Fibroblast of skin of right biceps (primary cell): ENCODE measurements at places on chromosomes 5 and 9.
A peak's percentile ranks its signal among the peaks of the same experiment; 100 is the strongest.

- peak; percentile 68 for DNase-seq
Observed at GRCh38 chr9:77879437-77879943, 152.1 kb downstream of the GNAQ start.

GRCh38 chr9:74358959-74359358 is 138.2 kb upstream of the RORB start:
- DNase-seq, result no peak

DNA sequence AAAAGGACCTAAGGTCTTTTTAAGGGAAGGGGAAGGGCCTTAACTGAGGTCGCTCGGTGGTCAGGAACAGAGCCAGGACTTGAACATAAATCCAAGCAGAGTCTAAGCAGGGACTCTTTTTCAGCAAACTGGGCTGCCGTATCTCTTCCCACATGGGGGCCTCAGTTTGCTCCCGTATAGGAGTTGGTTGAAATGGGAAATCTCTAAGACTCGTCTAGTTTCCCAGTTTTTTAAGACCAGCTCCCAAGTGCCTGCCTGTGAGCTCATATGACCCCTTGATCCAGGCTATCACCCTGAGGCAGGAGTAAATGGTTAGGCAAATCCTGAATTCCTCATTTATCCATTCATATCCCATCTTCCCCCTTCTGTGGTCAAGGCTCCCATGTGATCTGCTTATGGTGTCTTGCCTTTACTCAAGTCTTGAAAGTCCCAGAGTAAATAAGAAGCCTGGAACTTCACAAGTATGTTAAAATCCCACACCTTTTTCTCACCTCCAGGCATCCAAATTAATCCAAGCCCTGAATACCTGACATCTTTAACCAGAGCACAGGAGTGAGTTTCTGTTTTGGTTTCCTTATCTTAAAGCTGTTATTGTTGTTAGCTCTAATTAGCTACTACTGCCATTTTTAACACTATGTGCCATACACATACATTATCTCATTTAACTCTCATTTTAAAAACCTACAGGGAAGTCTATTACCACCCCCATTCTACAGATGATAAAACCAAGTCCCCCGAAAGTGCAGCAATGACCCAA is 3.0 kb downstream of the ARSI start:
- peak; percentile 65 for DNase-seq

DNA sequence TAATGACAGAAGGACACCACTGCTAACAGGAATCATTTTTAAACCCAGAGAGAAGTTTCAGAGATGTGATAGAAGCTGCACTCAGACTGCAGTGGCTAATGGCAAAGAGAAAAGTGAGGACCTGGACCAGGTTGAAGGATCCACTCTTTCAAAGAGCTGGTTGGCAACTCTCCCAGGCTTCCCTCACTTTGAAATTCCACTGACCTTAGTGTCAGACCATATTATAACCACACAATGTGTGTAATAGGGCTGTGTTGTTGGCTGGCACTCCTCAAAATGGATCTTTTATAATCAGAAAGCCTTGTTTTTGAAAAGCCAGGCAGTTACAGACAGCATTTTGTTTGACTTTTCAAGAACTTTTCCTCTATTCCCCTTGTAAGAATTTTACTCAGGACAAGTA is 280.7 kb downstream of the PRELID2 start:
- DNase-seq, result peak; percentile 77

DNA sequence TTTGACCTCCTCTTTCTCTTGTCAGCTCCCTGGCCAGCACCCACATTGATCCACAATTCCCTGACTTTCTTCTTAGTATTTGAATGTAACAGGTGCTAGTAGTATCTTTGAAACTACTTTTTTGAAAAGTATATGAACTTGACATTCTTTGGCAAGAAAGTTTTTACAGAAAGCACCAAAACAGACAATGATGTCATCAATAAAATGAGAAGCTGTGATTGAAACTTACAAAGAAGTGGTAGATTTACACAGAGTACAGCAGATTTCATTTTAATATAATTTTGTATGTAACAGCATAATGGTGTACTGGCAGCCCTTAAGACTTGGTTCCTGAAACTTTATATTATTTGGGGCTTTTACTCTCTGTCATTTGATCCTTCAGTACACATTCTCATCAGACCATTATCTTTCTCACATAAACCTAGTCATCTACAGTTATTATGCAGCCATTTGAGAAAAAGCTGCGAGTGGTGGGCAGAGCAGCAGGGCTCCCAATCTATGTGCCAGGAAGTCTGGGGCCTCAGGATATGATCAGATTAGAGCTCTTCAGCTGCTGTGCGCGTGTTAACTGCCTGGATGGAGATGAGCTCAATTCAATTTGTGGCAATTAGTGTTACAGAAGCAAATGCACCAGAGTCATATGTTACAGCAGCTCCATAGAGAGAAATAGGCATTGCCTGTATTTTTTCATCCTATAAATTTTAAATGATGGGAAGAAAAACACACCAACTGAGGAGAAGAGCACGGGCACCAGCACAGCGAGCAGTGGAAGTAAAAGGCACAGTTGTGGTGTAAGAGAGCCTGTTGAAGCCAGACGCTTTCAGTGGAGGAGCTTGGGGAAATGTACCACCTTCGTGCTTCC is 126.1 kb downstream of the STARD4 start:
- DNase-seq, result no peak

DNA sequence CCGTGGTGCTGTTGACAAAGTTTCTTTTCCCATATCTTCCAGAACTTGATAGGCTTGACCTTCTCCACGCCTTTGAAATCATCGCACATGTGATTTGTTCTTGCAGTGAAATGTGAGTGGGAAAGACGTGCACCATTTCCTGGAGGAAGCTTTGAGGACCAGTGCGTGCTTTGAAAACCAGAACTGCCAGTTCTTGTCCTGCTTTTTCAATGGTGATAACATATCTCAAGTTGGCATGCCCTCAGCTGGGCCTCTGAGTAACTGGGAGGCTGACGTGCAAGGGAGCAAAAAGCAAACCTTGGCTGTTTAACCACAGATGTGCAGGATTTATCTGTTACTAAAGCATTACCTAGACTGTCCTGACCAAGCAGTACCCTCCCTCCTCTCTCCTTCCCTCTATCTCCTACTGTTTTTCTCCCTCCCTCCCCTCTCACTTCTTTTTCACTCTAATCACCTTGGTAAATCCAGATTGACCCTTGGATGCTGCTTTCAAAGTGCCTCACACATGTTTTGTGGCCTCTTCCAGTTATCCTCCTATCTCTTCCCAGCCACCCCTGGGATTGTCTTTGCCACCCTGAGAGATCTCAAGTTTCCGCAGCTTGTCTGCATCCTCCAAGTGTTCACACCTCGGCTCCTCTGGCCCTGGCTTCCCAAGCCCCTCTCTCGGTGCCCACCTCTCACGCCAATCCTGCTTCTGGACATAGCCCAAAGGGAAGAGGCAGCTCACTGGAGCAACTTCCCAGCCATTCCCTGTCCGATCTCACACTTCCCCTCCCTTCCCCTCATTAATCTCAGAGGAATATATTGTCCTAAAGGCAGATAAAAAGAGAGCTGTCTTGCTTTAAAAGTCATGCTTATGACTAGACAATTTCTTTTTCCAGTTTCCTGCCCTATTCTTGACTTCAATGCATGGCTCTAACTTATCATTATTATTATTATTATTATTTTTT is 198.3 kb downstream of the ERCC6L2 start:
- no peak for DNase-seq

DNA sequence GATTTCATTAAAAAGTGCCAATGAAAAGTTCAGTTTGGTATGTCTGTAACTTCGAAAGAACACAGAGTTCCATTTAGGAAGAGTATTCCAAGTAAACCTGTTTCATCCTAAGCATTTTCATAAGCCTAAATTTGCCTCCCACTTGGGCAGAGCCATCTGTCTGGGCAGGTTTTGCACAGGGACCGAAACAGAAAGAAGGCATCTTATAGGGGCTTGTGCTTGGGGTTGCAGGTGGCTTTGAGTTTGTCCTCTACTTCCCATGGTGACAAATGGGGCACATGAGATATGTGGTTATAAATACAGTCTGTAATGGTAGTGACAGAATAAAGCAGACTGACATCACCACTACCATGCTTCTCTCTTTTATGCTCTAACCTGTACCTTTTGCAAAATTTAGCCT is 63.7 kb downstream of the MCTP1 start:
- DNase-seq, result no peak

DNA sequence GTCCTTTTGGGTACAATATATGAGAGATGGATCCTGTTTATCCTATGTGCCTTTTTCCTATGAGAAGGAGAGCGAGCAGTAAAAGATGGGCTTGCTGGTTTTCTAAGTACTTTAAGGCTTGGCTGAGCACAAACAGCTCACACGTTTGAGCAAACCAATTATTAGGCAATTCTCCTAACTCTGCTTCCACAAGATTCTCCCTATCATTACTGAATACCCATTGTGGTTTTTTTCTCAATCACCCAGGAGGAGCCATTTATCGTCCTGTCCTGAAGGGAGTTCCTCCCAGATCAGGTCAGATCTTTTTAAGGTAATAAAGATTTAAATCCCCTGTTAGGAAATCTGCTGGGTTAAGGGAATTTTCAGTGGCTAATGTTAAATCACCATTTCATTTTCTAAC is 19.4 kb upstream of the C1QTNF3 start:
- no peak for DNase-seq

- no peak for DNase-seq
Observed at GRCh38 chr5:147369742-147370374, 135.0 kb downstream of the STK32A start.

- no peak for DNase-seq
Observed at GRCh38 chr5:75614176-75614575, 2.9 kb downstream of the ANKDD1B start.

DNA sequence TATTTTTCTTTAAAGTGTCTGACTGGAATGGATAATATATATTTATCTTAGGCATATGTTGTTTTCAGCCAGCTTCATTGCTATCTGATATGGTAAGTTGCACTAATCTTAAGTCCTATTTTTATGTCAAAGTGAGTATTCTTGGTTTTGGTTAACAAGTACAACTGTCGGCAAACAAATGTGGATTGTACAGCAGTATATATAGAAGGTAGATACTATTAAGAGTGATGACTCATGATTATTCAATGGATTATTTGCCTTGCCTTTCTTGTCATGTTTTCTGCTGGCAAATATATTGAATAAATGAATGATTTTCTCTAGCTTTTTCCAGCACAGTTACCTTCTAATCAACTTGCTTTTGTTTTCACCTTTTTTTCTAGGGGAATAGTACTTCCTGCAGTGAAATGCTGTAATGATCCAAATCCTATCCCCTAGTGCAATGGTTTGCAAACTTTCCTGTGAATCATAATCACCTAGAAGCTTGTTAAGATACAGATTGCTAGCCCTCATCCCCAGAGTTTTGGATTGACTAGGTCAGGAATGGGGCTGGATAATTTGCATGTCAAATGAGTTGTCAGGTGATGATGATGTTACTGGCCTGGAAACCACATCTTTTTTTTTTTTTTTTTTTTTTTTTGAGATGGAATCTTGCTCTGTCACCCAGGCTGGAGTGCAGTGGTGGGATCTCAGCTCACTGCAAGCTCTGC is 60.8 kb upstream of the ARRDC3 start:
- DNase-seq, result peak; percentile 24

- no peak for DNase-seq
Observed at GRCh38 chr5:1460054-1460682, 14.9 kb upstream of the SLC6A3 start.

DNA sequence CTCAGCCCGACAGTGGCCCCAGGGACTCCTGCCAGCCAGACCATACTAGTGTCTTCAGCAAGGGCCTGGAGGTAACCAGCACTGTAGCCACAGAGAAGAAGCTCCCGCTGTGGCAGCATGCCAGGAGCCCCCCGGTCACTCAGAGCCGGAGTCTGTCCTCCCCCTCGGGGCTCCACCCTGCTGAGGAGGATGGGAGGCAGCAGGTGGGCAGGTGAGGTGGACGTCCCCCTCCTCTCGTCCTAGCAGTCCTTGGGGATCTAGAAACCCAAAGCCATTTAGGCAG is 28.0 kb upstream of the LRRC14B start:
- no peak for DNase-seq

DNA sequence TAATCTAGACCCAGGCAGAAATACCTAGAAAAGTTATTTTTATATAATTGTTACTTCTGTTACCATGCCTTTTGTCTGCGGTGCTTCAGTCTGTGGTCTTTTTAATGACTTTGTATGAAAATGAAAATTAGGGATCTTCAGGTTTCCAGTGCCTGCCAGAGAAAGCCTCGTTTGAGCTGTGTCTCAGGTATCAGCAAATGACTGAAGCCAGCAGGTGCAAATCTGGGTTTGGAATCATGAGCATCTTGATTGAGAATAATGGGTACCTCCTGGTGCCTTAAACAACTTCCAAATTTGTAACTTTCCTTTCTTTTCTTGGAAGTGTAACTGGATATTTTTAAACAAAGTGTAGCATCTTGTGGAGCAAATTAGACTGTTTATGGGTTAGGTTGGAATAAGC is 4.3 kb downstream of the ZBTB34 start:
- no peak for DNase-seq

- no peak for DNase-seq
Observed at GRCh38 chr9:69120380-69121154, 53.5 kb upstream of the TJP2 start.

DNA sequence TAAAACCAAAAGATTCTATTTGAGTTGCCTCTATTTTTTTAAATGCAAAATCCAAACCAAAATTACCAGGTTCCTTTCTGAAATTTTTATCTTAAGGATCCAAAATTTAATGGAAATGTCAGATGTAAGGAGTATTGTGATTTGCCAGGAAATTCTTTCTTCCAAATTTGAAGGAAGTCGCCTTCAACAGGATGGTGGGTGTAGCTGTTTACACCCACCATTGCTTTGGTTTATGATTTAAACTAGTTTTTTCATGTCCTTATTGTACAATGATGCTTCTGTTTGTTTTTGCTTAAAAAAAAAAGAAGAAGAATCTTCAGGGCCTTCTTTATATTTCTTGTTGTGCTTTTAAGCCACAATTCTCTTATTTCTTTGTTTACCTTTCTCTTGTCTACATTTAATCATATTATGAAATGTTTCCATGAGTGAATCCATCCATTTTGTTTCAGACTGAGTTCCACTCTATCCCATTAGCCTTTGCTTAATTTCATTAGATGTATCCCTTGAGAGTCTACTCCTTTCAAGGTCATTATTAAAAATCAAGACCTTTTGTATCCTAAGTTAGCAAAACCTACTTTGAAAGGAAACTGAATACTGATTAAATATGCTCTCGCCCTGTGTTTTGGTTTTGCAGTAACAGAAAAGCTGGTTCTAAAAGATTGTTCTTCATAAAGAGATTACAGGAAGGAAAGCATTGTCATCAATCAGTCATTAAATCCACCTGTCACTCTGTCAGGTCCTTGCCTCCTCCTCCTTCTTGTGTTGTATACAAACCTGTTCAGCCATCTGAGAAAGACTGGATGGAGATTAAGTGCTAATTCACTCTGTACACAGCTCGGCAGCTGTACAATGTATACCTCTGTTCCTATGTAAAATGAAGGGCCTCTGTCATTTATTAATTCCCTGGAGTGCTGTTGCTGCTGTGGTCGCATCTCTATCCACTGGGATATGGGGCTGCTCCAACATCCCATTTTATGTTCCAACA is 45.5 kb upstream of the SLC2A8 start:
- no peak for DNase-seq

GRCh38 chr5:138705007-138705406 is 48.2 kb upstream of the CTNNA1 start:
- no peak for DNase-seq
